ENCODE measurements at places on chromosomes 11 and 22.

DNA sequence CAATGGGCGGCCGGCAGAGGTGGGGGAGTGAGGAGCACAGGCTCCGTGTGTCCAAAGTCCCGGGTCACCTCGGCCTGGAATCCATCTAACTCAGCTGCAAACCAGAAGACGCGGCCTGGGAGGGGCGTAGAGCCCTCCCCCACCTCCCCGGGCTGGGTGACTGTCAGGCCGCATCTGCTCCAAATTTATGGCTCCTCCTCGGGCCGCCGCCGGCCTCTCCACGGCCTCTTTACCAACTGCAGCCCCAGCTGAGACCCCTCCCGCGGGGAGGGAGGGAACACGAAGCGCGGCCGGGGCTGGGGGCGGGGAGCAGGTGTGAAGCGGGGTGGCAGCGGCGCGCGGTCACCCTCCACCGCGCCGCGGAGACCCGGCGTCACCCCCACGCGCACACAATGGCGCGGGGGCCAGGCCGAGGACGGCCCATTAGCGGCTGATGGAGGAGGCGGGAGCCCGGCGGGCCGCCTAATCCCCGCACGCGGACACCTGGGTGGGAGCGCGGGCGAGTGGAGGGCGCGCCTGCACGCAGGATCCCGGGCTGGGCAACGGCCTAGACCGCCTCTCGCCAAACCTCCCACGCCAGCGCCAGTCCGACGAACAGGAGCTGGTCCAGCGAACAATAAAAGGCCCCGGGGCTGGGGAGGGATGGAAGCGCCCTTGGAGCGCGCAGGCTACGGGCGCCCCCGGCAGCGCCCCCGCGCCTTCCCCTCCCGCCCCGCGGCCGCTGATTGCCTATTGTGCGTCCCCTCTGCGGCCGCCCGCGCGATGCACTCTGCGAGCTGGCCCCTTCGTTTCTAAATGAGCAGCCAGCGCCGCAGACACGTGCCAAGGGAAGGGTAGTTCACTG lies 25.9 kb upstream of the ROBO3 start:
- no peak for DNase-seq

DNA sequence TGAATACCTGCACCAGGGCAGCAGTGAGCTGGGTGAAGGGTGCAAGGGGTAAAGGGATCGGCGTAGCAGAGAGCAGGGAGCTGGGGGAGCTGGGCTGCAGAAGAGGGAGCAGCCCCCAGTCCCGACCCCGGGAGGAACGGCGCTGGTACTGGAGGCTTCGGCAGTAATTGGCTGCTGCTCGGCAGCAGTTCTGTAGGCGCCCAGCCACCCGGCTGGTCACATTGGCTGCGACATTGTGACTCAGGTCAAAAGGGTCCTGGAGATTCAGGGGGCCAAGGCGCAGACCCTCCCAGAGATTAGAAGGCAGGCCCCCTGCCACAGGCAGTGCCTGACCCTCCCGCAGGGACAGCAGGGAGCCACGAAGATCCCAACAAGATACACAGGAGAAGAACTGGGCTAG lies 2.1 kb upstream of the EEF1G start:
- no peak for DNase-seq

DNA sequence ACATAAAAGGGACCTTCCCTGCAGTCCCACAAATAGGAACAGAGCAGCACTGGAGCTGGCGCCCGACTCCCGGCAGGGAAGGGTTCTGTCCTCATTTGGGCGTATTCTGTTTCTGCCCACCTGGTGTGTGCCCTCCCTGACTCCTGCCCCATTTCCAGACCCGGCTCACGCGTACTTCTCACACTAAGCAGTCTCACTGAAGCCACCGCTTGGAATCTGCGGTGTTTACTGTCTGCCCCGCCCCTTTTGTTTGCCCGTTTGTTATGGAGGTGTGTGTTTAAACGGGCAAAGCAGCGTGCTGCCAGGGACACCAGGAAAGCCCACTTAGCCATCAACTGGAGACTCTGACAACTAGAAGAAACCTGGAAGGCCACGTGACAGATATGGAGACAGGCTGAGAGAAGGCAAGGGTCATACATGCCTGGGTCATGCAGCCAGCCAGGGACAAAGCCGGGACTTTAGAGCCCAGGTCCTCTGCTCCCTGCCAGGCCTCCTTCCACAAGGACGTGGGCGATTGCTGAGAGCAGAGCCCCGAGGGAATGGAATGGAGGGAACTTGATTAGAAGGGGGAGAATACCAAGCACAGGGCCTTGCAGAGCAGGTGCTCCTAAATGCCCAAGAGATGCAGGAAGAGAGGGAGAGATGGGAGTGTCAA lies 8.7 kb upstream of the EFCAB6 start:
- DNase-seq = no peak

DNA sequence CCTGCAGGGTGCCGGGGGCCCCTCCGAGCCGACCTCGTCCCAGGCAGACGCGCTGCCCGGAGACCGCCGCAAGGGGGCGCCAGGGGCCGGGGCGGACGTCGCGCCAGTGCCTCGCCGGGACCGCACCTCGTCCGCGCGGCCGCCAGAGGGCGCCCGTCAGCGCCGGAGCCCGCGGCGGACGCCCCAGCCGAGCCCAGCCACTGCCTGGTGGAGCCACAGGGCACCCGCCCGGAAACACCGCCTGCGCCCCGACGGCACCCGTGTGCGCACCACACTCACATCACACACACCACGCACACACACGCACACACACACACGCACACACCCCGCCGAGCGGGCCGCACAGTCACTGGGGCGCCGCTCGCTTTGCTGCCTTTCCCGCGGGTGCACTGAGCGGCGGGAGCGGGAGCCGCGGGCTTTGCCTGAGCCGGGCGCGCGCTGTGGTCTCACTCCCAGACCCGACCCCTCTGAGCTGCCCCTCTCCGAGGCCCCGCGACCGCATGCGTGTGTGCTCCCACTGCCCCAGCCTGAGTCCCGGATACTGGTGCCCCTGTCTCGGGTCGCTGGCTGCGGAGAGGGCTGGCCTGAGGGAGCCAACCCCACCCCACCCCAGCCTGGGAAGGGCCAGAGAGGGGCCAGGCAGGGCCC lies 449.3 kb downstream of the OPCML start:
- peak; percentile 1 for DNase-seq

DNA sequence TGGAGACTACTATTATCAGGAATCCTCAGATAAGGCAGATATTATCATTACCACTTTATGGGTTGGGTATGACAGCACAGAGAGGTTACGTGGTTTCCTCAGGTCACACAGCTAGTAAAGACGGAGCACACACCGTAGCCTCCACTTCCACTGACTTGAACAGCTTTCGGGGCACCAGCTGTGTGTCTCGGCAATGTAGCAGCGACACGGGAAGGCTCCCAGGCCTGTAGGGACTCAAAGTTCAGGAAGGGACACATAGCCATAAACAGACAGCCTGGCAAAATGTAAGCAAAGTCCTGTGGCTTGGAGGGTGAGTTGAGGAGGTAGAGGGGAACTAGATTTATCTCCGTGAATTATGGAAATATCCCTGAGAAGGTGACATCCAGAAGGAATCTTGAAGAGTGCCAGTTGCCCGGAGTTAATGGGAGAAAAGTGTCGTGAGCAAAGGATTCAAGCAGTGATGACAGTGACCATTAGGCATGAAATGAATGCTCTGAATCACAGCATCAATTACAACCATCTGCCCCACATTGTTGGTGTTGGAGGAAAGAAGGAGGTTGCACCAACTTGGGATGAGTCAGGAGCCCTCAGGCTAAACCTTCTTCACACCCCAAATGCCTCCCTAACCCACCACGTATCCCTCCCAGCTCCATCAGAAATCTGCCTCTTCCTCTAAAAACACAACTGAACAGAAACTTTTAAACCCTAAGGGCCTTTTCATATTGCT lies 106.7 kb upstream of the ASPHD2 start:
- peak; percentile 6 for DNase-seq

GRCh38 chr22:32204040-32204855 lies 625 bp downstream of the RFPL2 start:
- peak; percentile 2 for DNase-seq

DNA sequence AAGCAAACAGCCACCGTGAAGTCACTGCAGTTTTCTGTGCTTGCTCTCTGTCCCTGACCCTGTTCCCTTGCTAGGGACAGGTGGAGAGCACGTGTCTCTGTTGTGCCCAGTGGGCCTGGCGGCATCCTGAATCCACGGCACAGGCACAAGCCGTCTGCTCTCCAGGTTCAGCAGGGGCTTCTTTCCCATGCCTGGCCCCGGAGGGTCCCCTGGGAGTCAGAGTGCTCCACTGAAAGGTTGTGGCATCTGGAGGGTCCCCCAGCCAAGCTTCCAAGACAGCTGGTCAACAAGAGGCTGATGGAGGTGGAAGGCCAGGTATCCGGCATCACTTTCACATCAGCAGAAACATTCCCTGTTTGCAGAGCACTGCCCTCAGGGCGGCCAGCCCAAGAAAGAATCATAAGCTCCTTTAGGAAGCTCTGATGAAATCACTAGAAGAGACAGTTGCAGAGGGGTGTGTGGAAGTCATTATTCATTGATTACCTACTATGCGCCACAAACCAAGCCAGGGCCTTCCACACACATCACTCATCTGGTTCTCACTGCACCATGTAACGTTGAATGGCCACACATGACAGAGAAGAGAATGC lies 346.4 kb upstream of the B3GAT1 start:
- DNase-seq = no peak

DNA sequence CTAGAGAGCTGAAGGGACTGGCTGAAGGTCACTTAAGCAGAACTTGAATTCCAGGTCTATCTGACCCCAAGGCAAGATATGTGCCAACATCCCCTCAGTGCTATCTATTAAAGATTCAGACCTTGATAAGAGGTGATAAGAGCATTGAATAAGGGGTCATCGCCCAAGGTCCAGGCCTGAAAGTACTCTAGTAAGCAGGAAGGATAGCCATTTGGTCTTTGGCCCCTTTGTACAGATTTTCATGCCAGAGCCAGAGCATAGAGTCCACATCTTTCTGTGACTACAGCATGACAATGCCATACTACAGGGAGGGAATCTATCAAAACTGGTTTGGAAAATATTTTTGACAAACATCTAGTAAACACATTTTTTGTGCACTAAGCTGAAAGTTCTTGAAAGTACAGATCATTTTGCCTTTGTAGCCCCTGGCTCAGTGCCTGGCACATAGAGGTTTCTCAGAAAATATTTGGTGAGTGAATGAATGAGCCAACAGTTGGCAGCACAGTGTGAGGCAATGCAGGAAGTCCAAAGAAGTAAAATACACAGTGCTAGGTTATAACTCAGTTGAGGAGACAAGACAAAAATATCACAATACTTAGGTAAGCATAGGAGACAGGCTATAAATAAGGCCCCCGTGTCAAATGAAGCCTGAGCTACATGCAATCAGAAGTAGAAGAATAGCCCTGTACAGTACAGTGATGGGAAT lies 15.1 kb upstream of the RRAS2 start:
- peak; percentile 85 for DNase-seq

DNA sequence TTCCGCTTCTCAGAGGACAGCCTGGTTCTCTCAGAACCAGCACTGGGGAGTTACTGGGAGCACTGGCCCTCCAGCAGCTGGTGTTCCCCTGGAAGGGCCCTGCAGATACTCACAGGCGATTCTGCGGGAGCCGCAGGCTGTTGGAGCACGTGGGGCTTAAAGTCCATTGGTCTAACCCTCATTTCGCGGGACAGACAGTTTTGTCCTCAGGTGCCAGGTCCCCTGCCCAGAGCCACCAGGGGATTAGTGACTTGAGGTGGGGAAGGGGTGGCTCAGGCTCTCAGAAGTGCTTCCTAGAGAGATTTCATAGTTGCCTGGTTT lies 53.9 kb downstream of the CACNA1I start:
- no peak for DNase-seq

DNA sequence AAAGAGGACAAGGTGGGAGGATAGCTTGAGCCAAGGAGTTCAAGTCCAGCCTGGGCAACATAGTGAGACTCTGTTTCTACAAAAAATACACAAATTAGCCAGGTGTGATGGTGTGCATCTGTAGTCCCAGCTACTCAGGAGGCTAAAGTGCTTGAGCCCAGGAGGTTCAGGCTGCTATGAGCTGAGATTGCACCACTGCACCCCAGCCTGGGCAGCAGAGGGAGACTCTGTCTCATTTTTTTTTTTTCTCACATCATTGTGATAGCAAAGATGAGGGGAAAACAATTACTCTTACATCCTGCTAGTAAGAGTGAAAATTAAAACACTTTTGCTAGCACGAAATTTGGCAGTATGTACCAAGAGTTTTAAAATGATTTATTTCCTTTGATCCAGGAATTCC lies 463.7 kb downstream of the TMEM135 start:
- DNase-seq = no peak

DNA sequence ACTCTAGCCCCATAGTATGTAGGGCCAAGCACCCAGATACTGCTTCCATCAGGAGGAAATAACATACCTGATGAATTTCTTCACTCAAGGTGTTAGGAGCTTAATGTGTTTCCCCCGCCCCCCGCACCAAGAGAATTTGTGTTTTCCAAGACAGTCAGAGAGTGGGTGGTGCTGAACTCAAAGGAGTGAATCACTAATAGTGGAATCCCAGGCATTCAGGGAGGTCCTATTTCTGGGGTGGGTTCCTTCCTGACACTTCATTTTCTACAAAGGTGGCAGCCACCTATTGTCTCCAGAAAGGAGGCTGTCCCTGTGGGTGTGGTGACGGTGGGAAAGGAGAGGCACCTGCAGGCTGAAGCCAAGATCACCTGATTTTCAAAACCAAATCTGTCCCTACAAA lies 50.8 kb upstream of the ELF5 start:
- peak; percentile 21 for DNase-seq

DNA sequence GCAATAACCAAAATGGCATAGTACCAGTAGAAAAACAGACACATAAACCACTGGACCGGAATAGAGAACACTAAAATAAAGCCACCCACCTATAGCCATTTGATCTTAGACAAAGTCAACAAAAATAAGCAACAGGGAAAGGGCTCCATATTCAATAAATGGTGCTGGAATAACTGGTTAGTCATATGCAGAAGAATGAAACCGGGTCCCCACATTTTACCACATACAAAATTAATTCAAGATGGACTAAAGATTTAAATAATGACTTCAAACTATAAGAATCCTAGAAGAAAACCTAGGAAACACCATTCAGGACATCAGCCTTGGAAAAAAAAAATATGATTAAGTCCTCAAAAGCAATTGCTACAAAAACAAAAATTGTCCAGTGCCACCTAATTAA lies 30.1 kb upstream of the NOX4 start:
- DNase-seq = no peak

GRCh38 chr22:17960011-17960410 lies 64.3 kb downstream of the MICAL3 start:
- DNase-seq = no peak

DNA sequence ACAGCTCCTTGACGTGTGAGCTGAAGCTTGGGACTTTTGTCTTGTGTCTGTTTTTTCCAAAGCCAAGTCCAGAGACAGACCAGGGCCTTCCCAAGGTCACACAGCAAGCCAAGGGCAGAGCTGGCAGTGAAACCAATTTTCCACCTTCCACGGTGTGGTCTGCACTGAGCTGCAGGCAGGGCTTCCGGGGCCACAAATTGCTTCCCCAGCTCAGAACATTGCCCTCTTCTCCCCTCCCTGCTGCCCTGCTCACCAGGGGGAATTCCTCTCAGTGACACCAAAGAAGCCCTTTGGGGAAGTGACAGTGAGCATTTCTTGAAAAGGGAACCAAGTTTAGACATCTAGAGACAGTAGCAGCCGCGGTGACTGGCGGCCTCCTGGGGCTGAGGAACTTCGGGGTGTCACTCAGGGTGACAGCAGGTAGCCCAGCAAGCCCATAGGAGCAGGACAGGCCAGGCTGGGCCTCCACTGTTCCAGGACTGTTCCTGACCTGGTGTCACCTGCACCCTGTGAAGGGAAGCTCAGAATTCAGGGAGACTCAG lies 9.2 kb downstream of the FXYD2 start:
- no peak for DNase-seq

GRCh38 chr11:35851342-35851741 lies 92.5 kb upstream of the LDLRAD3 start:
- DNase-seq = no peak

- DNase-seq = no peak
Measured at GRCh38 chr22:21031545-21032036, 770 bp downstream of the SLC7A4 start.

- no peak for DNase-seq
Measured at GRCh38 chr11:119786431-119787073, 57.6 kb upstream of the NECTIN1 start.
